ENCODE measurements at places on chromosomes 5 and 9. TPM values are rescaled to one million over a fixed set of nuclear protein-coding genes. Genes with fewer than 3 reads are reported as not detected.

DOCK8 gene
- total RNA-seq = 0.32 TPM

NME5 gene
- not detected for total RNA-seq

ABHD17B gene
- 16.9 TPM for total RNA-seq

KLHL3 gene
- 0.30 TPM for total RNA-seq
